ENCODE measurements at places on chromosomes 2 and 18.

- DNase-seq, result no peak
Observed at GRCh38 chr2:188322569-188323551, 31.2 kb downstream of the GULP1 start.

DNA sequence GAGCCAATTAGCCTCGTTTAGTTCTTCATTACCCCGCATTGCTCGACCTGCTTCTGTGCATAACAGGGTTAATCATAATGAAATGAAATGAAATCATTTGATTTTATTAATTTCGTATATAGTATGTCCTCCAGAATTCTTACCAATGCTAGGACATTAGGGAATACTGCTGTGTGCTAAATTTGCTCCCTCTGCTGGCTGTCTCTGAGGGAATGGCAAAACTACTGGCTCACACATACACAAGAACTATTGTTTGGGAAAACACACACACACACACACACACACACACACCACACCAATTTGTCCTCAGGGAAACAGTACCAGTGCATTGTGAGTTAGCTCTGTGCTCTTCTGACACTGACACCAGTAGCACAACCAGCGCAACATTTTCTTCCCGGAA lies 273.3 kb upstream of the TCF4 start:
- no peak for DNase-seq

GRCh38 chr2:146450131-146450530 lies 1394.7 kb upstream of the ACVR2A start:
- DNase-seq, result no peak

GRCh38 chr2:213609570-213610170 lies 325.4 kb downstream of the SPAG16 start:
- DNase-seq, result no peak

GRCh38 chr2:209913786-209914345 lies 88.6 kb upstream of the RPE start:
- no peak for DNase-seq

DNA sequence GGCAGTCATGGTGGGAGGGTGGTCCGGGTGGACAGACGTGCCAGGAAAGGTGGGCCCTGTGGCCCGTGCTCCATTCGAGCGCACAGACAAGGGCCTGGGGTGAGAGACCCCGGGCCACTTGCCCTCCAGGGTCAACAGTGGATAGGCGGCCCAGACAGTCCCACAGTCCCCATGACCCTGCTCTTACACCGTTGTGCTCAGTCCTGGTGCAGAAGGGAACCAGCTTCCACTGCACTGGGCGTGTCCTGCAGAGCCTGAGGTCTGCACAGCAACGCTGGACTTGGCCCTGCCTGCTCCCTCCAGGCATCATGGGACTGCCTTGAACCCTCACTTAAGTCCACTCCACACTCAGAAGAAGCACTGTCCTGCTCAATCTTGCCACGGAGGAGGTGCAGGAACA lies 52.0 kb downstream of the PXDN start:
- no peak for DNase-seq

DNA sequence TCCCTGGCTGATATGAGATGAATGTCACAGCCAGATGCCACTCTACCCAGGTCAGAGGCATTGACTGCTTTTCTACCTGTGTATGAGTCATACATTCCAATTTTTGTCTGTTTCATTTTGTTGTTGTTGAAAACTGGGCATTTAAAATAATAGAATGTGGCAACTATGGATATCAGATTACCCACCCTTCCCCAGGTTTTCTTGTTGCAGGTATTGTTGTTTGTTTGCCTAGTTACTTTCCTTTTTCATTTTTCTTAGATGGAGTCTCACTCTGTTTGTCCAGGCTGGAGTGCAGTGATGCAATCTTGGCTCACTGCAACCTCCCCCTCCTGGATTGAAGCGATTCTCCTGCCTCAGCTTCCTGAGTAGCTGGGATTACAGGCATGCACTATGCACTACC lies 70.2 kb downstream of the LRRC30 start:
- DNase-seq, result no peak

DNA sequence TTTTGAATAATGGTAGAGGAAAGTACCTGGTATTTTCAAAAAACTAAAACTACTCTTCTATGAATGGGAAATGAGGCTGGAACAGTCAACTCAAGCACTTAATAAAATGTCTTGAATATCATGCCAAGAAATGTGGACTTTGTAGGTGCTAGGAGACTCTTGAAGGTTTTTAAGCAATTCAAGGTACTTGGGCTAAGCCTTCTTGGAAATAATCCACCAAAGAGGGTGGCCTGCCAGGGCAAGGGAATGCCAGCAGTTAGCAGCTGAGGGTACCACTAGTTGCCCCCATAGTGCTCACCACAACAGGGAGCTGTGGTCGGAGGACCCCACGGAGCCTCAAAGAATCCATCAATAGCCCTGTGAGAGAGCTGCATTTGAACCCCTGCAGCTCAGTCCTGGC lies 14.6 kb upstream of the ACYP2 start:
- no peak for DNase-seq

GRCh38 chr2:29010946-29011345 lies 29.8 kb downstream of the TOGARAM2 start:
- DNase-seq, result no peak

DNA sequence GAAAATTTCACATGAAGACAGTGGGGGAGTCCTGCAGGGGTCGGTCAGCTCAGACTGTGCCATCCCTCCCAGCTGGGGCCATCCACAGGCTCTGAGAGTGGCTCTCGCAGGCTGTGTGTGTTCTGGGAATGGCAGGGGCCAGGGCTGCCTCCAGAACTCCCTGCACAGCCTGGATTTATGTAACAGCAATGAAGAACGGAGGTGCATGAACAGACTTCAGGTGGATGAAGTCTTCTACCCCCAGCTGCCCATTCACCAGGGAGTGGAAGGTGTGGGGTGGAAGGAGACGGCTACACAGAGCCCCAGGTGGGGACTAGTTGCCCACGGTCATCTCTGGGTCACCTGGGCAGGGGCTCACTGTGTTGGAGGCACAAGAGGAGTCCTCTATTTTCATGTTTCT lies 56.1 kb upstream of the HDAC4 start:
- no peak for DNase-seq

- DNase-seq, result no peak
Observed at GRCh38 chr2:227765788-227766372, 20.2 kb downstream of the SCYGR8 start.

- no peak for DNase-seq
Observed at GRCh38 chr18:69349912-69350597, 50.6 kb upstream of the DOK6 start.

DNA sequence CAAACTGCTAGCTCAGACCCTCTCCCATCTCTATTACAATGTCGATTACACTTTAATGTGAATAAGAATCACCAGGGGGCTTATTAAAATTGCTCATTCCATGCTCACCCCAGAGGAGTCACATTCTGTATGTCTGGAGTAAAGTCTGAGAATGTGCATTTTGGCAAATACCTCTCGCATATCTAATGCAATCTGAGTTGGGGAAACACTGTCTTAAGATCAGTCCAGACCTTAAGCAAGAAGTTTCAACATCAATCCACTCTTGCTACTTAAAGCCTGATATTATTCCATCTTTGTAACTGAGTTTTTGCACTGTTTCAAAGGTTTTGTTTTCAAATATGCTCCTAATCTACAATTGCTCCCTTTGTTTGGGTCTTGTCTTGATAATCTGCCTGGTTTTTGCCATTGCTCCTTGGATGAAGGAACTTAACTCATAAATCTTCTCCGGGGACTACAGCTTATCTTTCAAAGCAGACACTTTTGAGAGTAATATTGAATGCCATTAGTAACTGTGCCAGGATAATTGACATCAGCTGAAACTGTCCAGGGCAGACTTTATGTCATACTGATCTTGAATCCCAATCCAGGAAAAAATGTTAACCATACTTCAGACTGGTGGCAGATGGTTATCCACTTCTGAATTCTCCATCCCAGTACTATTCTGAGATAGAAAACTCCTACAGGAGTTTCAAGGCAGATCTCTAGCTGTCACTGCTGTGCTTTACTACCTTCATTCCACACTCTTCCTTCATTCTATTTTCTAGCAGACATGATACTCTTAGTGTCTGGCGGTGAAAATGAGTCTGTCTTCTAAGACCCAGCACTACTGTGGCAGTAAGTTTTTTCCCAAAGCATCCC lies 200.9 kb downstream of the ERBB4 start:
- no peak for DNase-seq

DNA sequence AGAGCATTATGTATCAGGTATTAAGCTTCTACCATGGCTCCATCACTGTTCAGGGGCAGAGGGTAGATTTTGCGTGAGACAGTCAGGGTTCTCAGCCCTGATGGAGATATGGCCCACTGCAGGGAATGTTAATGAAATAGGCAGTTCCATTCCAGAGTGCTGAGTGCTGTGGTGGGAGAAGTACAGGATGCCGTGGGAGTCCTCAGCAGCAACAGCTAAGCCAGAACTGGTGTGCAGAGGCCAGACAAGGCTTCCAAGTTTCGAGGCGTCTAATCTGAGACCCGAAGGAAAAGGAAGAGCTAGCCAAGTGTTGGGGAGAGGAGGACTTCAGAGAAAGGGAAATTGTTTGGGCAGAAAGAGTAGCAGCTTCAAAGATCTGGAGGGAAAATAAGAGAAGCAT lies 30.2 kb upstream of the MAPRE2 start:
- no peak for DNase-seq

DNA sequence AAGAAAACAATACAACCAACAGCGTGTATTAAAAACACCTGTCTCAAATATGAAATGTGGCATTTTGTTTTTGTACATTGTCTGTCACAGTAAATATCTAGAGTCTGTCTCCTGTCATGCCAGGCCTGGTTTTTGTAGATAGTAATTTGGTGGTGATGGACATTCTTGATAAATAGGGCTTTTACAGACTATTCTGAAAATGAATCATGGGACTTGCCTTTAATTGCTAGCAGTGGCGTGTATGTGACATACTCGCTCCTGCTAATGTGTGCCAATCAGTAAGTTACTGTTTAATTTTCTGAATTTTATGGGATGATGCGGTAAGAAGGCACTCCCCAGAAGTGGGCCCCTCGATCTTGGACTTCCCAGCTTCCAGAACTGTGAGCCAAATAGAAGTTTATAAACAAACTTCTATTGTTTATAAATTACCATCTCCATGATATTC lies 83.7 kb downstream of the TANC1 start:
- DNase-seq, result no peak

GRCh38 chr2:1947316-1947715 lies 203.0 kb upstream of the PXDN start:
- no peak for DNase-seq

- DNase-seq, result no peak
Observed at GRCh38 chr2:160918906-160919503, 241.2 kb upstream of the TANK start.

DNA sequence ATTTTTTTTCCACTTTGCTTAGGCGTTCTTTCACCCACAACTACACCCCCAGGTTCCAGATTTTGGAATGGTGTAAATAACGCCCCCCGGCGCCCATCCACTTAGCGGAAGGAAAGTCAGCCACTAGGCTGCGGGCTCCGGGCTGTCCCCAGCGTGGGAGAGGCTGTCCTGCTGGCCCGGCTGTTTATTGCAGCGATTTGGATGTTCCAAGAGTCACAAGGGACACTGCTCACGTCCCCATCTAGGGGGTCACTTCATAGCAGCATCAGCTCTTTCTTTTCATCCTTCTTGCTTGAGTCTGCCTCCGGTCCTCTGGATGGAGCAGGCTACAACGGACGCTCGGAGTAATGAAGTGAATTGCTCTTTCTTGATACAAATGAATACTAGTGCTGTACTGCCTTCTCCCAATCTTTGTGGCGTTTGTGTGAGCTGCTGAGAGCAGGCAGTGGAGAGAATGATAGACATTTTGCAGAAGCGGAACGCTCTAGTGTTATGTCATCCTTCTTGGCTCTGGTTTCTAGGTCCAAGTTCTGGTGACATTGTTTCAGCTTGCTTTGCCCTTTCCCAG lies 50.7 kb upstream of the PAIP2B start:
- no peak for DNase-seq

DNA sequence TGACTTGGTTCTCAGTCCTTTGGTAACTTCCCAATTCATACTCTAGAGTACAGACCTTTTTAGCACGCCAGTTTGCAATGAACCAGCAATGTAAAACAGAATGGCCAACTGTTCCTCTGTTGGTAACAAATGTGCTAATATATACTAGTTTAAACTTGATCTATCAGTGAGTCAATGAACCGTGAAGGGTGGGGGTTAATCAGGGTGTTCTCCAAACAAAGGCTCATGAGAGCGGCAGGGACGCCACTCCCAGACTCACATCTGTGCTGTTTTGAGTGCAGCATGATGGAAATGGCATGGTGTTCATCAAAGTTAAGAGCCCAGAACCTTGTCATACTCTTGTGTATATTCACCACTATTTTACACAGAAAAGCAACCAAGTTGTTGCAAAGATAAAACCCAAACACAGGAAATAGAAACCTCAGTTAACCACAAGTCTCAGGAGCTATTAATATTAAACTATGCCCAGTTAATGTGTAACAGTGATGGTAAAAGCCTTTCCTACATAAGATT lies 70.3 kb downstream of the CERKL start:
- peak; percentile 88 for DNase-seq

- DNase-seq, result peak; percentile 29
Observed at GRCh38 chr2:235990344-235990743, 177.8 kb downstream of the GBX2 start.

DNA sequence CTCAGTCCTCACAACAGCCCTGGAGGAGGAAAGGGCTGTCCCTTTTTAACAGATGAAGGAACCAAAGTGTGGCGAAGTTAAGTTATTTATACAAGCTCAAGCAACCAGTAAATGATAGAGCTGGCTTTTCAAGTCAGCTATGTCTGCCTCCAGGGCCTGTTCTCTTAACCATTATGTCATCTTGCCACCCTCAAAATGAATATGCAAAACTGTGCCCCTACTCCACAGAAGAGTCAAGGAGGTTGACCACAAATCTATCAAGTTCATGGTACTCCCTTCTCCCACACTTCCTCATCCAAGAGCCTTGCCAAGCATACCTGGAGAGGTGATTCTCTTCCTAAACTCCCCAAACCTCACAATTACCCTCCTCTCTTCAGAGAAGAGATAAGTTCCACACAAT lies 37.3 kb upstream of the CREB1 start:
- DNase-seq, result no peak

GRCh38 chr2:42486145-42486906 lies 7.5 kb downstream of the KCNG3 start:
- no peak for DNase-seq

DNA sequence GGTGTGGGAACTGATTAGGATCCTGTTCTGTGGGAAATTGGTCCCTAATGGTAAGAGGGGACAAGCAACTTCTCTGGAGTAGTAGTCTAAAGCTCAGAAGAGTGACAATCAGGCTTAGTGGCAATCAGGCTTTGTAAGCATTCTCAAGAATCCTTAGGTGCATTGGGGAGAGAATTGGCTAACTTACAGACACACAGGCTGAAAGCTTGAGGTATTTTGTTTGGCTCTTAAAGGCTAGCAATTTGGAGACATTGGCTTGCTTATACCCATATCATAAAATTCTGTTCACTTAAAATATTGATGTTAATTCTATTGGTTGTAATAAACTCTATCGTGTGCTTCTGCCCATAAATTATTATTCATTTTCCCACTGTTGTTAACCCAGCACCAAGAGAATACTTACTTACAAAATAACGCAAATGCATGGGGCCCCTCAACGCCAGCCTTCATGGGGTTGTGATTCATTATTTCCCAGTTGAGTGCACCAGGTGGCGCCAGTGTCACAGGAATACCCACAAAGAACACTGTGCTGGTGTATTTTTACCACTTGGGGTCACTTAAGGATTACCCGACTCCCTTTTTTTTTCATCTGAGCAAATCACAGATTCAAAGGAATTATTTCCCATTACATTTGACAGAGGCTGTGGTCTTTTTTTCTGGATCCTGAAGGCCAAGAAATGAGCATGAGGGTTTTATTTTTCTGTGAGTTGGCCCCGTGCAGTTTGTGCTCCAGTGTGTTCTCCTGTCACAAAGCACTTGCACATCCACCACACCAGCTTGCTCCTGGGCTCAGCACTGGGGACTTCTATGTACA lies 45.5 kb downstream of the DDX1 start:
- peak; percentile 24 for DNase-seq

- no peak for DNase-seq
Observed at GRCh38 chr2:191983591-191983990, 136.7 kb upstream of the CAVIN2 start.
